DND-41 (cell line): ENCODE measurements at places on chromosomes 12 and 14.

GRCh38 chr14:23047034-23047634, 5.1 kb downstream of the PSMB11 start:
- peaks cover 2% of the 10 kb centered on the region for H3K27me3 ChIP-seq
- no peaks in the 10 kb centered on the region for H3K4me1 ChIP-seq
- no peaks in the 10 kb centered on the region for H3K36me3 ChIP-seq

DNA sequence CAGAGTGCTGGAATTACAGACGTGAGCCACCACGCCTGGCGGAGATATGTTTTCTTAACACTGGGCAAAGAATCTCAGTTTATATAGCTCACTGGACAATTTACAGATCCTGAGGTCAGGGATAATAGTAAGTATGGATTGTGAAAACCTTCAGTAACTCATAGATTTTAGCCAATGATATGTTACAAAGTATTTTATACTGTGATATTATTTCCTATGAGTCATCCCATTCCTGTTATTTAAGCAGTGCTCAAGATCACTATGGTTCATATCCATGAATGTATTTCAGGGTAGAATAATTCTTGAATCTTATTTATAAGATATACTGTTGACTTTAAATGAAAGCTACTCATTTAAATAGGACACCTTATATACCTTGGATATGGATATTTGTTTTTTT, 107.2 kb downstream of the RAD51B start:
- H3K36me3 ChIP-seq = no peaks in the 10 kb centered on the region
- H3K4me3 ChIP-seq = no peak overlapping the region
- no peak overlapping the region for H3K27ac ChIP-seq
- DNase-seq = no peak
- H3K4me1 ChIP-seq = no peaks in the 10 kb centered on the region

DNA sequence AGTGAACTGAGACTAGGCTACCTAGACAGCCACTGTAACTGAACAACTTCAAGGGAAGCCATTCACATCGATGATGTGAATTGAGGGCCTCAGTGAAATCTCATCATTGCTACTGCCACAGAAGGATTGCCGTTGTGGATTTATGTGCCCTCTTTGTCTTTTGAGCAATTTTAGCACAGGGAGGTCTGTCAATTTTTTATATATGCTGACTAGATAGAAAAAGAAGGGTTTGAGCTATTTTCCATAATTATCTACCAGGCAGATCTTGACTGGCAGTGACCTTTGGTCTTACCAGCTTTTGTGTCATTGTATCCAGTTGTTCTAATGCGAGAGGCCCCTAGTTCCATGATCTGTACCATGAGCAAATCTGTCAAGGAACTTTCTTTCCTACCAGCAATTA, 179.4 kb downstream of the ERC1 start:
- H3K4me1 ChIP-seq = no peaks in the 10 kb centered on the region
- no peaks in the 10 kb centered on the region for H3K27me3 ChIP-seq
- 0 out of 2 replicates have a peak, but pooled peaks cover 5% of the 10 kb centered on the region for H3K36me3 ChIP-seq
- H3K27ac ChIP-seq = no peak overlapping the region
- no peak for DNase-seq

DNA sequence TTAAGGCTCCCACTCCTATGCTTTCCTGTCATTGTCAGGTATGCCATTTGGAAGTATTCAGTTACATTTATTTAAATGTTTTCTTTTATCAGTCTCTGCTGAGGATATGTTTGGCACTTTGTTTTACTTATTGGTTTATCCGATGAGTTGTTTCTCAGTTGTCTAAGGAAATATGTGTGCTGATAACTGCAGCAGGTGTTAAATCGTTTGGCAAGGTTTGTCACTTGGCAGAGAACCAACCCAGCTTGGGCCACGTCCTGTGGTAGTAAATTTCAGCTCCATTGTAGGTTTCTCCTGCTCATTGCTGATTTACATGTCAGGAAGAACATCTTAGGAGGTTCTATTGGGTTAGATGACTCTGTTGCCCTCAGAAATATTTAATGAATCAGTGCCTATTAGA, 22.0 kb upstream of the MGST1 start:
- no peak overlapping the region for H3K27ac ChIP-seq
- no peak overlapping the region for H3K4me3 ChIP-seq
- H3K36me3 ChIP-seq = no peaks in the 10 kb centered on the region
- no peak for DNase-seq

GRCh38 chr12:26524862-26525465, 308.0 kb downstream of the ITPR2 start:
- no peaks in the 10 kb centered on the region for H3K27me3 ChIP-seq
- peaks cover 6% of the 10 kb centered on the region; the same call in 1 of the 2 replicates for H3K36me3 ChIP-seq
- H3K4me1 ChIP-seq = no peaks in the 10 kb centered on the region
- DNase-seq = peak; percentile 34
- no peak overlapping the region for H3K27ac ChIP-seq
- H3K4me3 ChIP-seq = no peak overlapping the region

- H3K4me3 ChIP-seq = no peak overlapping the region; the same call in 1 of the 2 replicates
- no peak overlapping the region for H3K27ac ChIP-seq
- peaks cover 9% of the 10 kb centered on the region for H3K36me3 ChIP-seq
- no peaks in the 10 kb centered on the region for H3K27me3 ChIP-seq
- no peak for DNase-seq
Measured at GRCh38 chr14:35827678-35828472, 1.7 kb downstream of the BRMS1L start.

DNA sequence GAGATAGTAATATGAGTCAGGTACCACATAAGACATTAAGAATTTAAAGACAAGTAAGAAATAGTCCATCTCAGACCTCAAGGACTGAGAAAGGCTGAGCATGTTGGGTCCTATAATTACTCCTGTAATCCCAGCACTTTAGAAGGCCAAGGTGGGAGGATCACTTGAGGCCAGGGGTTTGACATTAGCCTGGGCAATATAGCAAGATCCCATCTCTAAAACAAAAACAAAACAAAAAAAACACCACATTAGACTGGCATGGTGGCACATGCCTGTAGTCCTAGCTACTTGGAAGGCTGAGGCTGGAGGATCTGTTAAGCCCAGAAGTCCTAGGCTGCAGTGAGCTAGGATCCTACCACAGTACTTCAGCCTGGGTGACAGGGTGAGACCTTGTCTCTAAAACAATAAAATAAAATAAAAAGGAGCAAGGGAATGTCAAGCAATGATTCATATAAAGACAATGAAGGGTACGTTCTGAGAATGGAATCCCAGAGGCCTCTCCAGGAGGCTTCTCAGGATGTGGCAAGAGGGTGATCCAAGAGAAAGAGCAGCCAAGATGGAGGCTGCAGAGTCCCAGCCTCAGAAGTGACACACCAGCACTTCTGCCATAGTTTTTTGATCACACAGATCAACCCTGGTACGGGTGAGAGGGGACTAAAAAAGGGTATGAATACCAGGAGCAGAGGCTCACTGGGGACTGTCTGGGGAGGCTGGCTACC, 206.4 kb downstream of the CRADD start:
- H3K36me3 ChIP-seq = no peaks in the 10 kb centered on the region
- H3K4me3 ChIP-seq = no peak overlapping the region
- no peak for DNase-seq
- peaks cover 21% of the 10 kb centered on the region for H3K4me1 ChIP-seq

DNA sequence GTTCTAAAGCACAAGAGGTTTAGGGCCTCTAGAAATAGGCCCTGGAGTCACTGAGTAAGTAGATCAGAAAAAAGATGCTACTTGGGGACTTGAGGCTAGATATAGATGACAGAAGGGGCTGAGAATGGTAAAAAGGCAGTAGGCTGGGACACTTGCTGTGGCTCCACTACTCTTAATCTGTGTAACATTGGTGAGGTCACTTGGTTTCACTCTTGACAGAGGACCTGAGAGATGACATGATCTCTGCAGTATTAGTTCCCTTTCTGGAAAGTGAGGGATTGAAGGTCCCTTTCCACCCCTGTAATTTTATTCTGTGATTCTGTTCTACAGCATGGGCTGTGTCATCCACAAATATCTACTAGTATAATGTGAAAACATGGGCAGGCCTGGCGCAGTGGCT, 39.7 kb downstream of the MAPKAPK5 start:
- no peak for DNase-seq
- H3K4me1 ChIP-seq = no peaks in the 10 kb centered on the region
- H3K36me3 ChIP-seq = peaks cover 79% of the 10 kb centered on the region
- H3K27me3 ChIP-seq = no peaks in the 10 kb centered on the region

DNA sequence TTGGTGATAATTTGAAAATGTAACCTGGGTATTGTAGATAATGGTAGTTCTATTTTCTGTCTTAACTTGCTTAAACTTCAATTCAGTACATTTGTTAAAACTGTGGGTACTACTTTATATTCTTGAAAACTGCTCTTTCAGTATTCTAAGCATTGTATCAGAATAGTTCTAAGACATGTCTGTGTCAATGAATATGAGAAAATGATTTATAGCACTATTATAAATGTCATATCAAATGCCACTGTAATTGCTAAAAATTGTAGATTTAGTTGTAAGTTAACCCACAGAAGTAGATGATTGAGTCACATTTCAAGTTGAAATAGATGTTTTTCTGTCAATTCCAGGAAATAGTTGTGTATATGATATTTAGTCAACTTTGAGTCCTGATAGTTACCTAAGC, 2.4 kb downstream of the NAA30 start:
- peaks cover 36% of the 10 kb centered on the region for H3K36me3 ChIP-seq
- no peak overlapping the region for H3K27ac ChIP-seq
- no peaks in the 10 kb centered on the region for H3K27me3 ChIP-seq
- H3K4me3 ChIP-seq = peak overlapping the region; percentile 83; the same call in 1 of the 2 replicates
- peaks cover 46% of the 10 kb centered on the region for H3K4me1 ChIP-seq

DNA sequence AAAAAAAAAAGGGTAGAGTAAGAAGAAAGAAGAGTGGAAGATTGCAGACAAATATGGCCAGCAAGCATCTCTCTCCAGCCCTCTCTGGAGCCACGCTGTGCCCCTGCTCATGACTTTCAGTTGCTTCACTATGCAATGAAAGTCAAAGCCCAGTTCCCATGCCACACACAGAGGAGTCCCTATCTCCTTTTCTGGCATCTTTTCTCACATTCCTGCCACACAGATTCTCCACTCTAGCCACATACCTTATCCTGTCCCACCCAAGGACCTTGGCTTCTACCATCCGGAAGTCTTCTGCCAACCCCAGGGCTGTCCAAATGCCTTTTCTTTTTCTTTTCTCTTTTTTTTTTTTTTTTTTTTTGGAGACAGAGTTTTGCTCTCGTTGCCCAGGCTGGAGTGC, 39.3 kb upstream of the CAPRIN2 start:
- H3K27me3 ChIP-seq = no peaks in the 10 kb centered on the region
- DNase-seq = no peak
- no peaks in the 10 kb centered on the region for H3K36me3 ChIP-seq
- no peak overlapping the region for H3K27ac ChIP-seq

- peaks cover 41% of the 10 kb centered on the region for H3K4me1 ChIP-seq
- peaks cover 38% of the 10 kb centered on the region for H3K36me3 ChIP-seq
- H3K27me3 ChIP-seq = no peaks in the 10 kb centered on the region
- peak overlapping the region; percentile 98 for H3K27ac ChIP-seq
Measured at GRCh38 chr12:53320352-53321195, 836 bp downstream of the AAAS start.

DNA sequence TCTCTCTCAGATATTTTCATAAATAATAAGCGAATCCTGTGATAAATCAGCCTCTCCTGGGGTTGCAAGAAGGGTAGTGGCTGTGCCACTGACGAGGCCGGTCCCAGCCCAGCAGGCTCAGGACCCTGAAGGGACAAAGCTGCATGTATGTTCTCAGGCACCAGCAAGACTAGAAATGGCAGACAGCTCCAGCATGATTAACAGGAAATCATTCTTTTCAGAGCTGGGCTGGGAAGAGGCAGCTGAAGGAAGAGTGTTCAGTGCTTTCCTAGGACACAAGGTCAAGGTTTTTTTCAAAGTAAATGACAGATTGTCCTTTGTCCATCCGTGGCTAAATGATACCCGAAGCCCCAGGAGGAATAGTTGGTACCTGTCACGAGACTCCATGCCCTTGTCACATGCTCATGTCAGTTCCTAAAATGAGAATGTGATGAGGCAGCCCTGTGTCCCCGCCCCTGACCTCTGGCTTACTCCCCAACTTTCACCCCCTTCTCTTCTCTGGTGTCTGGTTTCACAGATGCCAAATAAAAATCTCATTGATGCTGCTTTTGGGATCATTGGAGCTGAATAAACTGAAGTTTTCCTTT, 65.1 kb downstream of the PPP1R36 start:
- peaks cover 5% of the 10 kb centered on the region for H3K27me3 ChIP-seq
- no peaks in the 10 kb centered on the region for H3K4me1 ChIP-seq
- H3K4me3 ChIP-seq = no peak overlapping the region
- DNase-seq = no peak
- no peak overlapping the region for H3K27ac ChIP-seq
- H3K36me3 ChIP-seq = no peaks in the 10 kb centered on the region

- no peaks in the 10 kb centered on the region for H3K36me3 ChIP-seq
- H3K27ac ChIP-seq = no peak overlapping the region
- DNase-seq = no peak
- H3K4me1 ChIP-seq = no peaks in the 10 kb centered on the region
- no peak overlapping the region for H3K4me3 ChIP-seq
Measured at GRCh38 chr14:48792376-48793024, 793.7 kb downstream of the RPS29 start.

DNA sequence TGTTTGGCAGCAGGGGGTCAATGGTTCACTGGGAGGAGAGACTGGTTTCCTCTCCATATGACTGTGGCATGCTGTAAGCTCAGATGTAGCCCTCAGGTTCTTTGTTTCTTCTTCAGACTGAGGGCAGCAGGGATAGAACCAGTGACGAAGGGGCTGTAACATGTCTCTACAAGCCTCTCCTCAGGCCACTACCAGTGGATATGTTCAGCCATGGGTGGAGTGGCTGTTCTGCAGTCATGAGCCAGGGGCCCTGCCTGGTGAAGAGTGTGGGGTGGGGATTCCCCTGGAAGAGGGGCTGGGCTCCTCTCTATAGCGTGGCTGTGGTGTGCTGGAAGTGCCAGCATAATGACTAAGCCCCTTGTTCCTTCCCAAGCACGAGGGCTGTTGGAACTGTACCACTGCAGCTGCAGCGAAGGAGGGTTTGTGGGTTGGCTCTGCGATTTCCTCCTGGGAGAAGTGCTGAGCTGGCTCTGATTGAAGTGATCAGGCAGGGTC, 55.8 kb downstream of the CMAS start:
- no peak overlapping the region for H3K4me3 ChIP-seq
- no peaks in the 10 kb centered on the region for H3K4me1 ChIP-seq
- H3K27me3 ChIP-seq = no peaks in the 10 kb centered on the region
- no peaks in the 10 kb centered on the region for H3K36me3 ChIP-seq

DNA sequence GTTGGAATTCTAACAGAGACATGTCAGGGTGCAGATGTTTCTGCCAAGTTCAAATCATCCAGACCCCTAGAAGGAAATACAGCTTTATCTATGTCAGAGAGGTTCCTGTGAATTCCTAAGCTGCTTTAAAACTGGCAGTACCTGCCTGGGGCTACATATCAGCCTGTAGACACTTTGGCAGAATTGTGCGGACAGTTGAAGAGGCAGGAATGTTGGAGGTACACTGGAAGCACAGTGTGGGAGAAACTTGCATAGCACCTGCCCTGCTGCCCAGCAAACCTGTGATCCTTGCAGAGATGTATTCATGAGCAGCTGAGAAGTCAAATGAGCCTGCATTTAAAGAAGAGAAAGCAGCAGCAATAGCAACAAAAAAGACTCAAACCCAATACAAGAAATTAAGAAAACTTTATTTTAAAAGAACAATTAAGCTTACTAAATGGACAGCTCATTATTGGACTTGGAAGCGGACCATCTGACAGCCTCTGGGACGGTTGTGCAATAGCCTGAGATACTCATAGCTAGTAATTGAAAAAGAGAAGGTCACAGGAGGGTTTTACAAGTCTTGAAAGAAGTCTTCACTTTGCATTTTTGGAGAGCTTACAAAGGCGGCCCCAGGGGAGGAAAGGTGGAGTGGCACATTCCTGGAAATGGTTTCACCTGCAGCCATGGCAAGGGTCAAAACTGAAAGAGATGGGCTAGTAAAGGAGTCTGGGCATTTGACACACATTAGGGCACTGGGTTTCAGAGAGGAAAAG, 280.9 kb upstream of the FLRT2 start:
- DNase-seq = no peak
- H3K4me3 ChIP-seq = no peak overlapping the region
- no peak overlapping the region for H3K27ac ChIP-seq
- no peaks in the 10 kb centered on the region for H3K27me3 ChIP-seq
- no peaks in the 10 kb centered on the region for H3K36me3 ChIP-seq
